Mesothelial cell of epicardium (in vitro differentiated cells): ENCODE measurements at places on chromosomes 2 and 18. TPM values are rescaled to one million over a fixed set of nuclear protein-coding genes. Genes with fewer than 3 reads are reported as not detected.

DNA sequence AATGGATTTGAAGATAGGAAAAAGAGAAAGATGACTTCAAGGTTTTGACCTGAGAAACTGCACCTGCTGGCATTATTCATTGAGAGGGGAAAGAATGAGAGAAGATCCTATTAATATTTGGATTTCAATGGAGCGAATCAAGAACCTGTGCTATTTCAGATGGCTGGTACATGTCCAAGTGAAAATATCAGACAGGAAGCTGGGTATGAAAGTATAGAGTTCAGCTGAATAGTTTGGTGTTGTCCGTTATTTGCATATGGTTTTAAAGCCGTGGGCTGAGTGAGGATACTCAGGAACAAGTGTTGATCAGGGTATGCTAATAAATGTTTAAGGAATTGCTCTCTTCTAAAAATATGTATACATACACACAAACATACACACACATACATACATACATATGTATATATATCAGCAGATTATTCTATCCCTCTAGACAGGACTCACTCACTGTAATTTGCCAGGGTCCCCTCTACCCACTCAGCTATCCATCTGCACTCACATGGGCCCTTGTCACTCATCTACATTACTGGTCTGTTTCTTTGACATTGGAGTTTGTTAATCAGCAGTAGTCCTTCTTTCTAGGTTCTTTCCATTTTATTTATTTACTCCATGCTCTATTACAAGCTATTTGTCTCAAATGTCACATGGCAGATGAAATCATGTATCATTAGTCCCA lies 33.9 kb upstream of the IKZF2 start:
- H3K4me3 ChIP-seq = no peak overlapping the region
- peaks cover 2% of the 10 kb centered on the region for H3K36me3 ChIP-seq
- H3K27ac ChIP-seq = no peak overlapping the region
- no peaks in the 10 kb centered on the region for H3K27me3 ChIP-seq
- peaks cover 34% of the 10 kb centered on the region for H3K4me1 ChIP-seq

DNA sequence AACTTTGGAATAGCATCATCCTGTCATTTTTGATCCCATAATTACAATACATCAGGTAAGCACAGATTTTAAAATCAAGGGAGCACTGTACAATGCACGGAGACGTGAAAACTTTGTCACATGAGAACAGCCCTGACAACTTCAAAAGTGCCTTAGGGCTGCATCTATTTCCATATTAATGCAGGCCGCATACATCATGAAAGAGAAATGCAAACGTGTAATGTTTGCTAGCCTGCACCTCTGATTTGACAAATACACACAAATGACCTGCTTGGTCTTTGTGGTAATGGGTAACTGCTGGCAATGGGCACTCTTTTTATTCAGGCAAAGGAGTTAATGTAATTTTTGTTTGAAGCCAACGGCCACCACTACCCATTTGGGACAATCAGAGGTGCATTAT lies 202.0 kb upstream of the EPHA4 start:
- no peak for DNase-seq
- no peaks in the 10 kb centered on the region for H3K27me3 ChIP-seq
- H3K4me1 ChIP-seq = peaks cover 21% of the 10 kb centered on the region
- H3K27ac ChIP-seq = no peak overlapping the region
- no peak overlapping the region for H3K4me3 ChIP-seq
- H3K36me3 ChIP-seq = no peaks in the 10 kb centered on the region

GRCh38 chr2:65345631-65346030 lies 86.8 kb downstream of the SPRED2 start:
- peaks cover 2% of the 10 kb centered on the region for H3K36me3 ChIP-seq
- peaks cover 19% of the 10 kb centered on the region for H3K4me1 ChIP-seq
- H3K27ac ChIP-seq = no peak overlapping the region

DNA sequence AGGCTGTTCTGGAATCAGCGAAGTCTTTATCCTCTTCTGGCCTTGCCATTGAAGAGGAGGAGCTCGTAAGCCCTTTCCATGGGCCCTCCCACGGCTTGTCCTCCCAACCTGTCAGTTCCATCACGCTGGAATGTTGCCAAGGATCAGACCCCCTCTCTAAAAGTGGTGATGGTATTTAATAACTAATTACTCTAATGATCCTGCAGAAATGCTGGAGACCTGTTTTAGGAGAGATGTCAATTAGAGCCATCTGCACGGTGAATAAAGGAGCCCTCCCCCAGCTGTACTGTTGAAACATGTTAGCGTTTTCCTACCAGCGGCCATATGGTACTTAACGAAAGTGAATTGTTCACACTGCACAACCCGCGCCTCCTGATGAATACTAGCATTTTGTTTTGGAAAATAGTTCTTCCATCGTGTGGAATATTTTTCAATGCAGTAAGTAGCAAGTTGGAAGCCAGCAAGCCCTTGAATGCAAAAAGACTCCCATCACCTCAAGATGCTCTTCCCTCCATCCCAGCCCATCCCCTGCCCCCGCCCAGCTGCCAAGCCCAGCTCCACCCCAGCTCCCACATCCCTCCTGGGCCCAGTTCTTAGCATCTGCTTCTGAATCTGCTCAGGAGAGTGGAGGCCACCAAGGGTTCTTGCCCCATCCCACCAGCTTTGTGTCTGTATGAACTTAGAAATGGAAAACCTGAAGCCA lies 145.4 kb downstream of the KLHL29 start:
- H3K27ac ChIP-seq = no peak overlapping the region
- no peaks in the 10 kb centered on the region for H3K27me3 ChIP-seq

DNA sequence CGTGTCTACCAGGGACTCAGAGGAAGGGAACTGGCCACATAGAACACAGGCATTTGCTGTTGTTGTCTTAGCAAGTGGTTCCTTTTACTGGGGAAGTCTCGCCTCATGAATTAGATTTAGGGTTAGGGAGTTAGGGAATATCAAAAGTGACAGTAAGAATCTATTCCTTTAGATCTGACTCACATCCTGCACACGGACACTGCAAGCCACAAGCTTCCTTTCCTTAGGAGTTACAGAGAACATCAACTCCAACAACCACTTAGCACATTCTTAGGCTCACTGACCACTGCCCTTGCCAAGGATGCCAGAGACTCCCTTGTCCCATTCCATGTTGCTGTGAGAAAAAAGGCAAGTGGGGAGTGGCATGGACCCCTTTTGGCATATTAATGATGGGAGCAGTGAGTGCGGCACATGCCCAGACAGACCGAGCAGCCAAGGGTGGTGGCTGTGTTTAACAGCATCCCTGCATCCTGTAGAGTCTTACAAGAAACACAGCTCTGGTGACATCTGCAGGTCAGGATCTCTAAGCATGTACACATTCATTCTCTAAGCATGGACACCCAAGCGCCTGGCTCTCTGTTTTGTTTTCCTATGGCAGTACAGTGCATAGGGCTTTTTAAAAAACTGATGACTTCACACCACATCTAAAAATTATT lies 745.6 kb upstream of the RAB6C start:
- no peak overlapping the region for H3K27ac ChIP-seq
- H3K36me3 ChIP-seq = no peaks in the 10 kb centered on the region
- DNase-seq = no peak
- H3K27me3 ChIP-seq = no peaks in the 10 kb centered on the region
- H3K4me3 ChIP-seq = no peak overlapping the region

SMAD2 gene
- 161 to 164 TPM (median 164 TPM) in 3 replicates for total RNA-seq

GRCh38 chr2:204824751-204825453 lies 279.6 kb downstream of the PARD3B start:
- H3K36me3 ChIP-seq = peaks cover 8% of the 10 kb centered on the region
- DNase-seq = no peak
- no peaks in the 10 kb centered on the region for H3K27me3 ChIP-seq
- H3K27ac ChIP-seq = no peak overlapping the region
- no peaks in the 10 kb centered on the region for H3K4me1 ChIP-seq

UGT1A6 gene
- not detected in 3 replicates for total RNA-seq

DNA sequence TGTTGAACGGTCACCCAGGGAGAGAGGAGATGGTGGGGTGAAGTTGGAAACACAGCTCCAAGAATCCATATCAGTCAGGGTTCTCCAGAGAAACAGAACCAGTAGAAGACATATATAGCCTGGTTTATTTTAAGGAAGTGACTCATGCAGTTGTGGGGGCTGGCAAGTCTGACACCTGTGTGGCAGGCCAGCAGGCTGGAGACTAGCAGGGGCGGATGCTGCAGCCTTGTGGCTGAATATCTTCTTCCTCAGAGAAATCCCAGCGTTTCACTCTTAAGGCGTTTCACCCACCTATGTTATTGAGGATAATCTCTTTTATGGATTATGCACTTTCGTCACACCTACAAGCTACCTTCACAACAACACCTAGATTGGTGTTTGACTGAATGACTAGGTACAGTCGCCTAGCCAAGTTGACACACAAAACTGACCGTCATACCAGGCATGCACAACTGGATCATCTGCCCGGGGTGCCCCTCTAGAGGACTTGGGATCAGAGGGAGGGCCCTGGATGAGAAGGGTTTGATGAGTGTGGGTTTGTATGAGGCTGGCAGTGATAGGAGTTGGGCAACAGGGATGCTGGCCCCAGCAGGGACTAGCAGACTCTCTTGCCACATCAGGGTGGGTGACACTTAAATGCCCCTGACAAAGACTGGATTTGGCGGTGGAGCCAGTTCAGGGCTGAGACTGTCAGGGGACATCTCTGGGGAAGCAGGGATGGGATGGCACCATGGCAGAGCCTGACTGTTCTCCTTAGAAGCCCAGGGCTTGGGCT lies 23.4 kb downstream of the MROH2A start:
- H3K27me3 ChIP-seq = peaks cover 33% of the 10 kb centered on the region
- H3K4me1 ChIP-seq = no peaks in the 10 kb centered on the region
- peak; percentile 6 for DNase-seq
- no peak overlapping the region for H3K27ac ChIP-seq
- H3K36me3 ChIP-seq = no peaks in the 10 kb centered on the region

DNA sequence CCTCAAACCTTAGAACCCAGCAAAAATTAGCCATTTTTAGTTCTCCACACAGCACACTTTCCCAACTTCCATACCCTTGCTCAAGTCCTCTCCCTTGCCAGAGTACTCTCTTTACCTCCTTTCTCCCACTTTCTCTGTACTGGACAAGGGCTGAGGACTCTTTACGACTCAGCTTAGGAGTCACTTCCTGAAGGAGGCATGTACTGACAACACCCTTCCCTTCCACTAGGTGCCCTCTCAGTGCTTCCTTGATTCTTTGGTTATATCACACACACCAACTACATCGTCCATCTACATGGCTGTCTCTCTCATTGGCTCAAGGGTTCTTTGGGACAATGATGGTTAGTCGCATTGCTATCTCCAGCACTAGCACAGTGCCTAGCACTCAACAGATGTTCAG lies 5.2 kb upstream of the C18orf63 start:
- DNase-seq = no peak
- H3K36me3 ChIP-seq = peaks cover 1% of the 10 kb centered on the region
- H3K27ac ChIP-seq = no peak overlapping the region
- H3K27me3 ChIP-seq = no peaks in the 10 kb centered on the region
- H3K4me1 ChIP-seq = peaks cover 13% of the 10 kb centered on the region

- H3K27me3 ChIP-seq = peaks cover 20% of the 10 kb centered on the region
- no peak for DNase-seq
- no peak overlapping the region for H3K4me3 ChIP-seq
- H3K36me3 ChIP-seq = no peaks in the 10 kb centered on the region
These were observed 62.6 kb downstream of the CERKL start for GRCh38 chr2:181594322-181594721.

ASPRV1 gene
- 2.6 to 3.6 TPM (median 3.5 TPM) in 3 replicates for total RNA-seq

- H3K4me1 ChIP-seq = peaks cover 12% of the 10 kb centered on the region
- DNase-seq = no peak
- H3K27ac ChIP-seq = no peak overlapping the region
- H3K36me3 ChIP-seq = peaks cover 19% of the 10 kb centered on the region
- no peak overlapping the region for H3K4me3 ChIP-seq
These were observed 31.2 kb downstream of the GLS start for GRCh38 chr2:190911813-190912212.

GRCh38 chr2:172953970-172954852 lies 121.4 kb upstream of the MAP3K20 start:
- peaks cover 36% of the 10 kb centered on the region for H3K4me1 ChIP-seq
- H3K4me3 ChIP-seq = no peak overlapping the region
- no peaks in the 10 kb centered on the region for H3K36me3 ChIP-seq
- no peak overlapping the region for H3K27ac ChIP-seq

DNA sequence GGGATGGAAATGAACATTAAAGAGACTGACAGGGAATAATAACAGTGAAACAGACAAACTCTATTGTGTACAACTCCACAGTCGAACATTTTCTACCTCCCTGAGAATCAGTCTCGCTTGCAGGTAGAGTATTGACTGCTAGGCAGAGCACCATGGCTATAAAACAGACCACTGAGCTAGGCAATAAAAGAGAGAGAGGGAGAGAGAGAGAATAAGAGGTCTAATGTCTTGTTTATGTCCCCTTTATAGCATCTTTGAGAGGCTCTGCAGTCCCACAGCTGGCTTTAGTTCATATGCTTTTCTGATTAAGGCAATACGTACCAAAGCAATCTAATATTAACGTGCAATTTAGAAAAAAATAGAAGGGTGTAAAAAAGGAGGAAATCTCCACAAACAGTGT lies 652.6 kb downstream of the NRXN1 start:
- H3K4me1 ChIP-seq = peaks cover 36% of the 10 kb centered on the region
- H3K4me3 ChIP-seq = no peak overlapping the region
- no peak overlapping the region for H3K27ac ChIP-seq
- H3K27me3 ChIP-seq = no peaks in the 10 kb centered on the region

DNA sequence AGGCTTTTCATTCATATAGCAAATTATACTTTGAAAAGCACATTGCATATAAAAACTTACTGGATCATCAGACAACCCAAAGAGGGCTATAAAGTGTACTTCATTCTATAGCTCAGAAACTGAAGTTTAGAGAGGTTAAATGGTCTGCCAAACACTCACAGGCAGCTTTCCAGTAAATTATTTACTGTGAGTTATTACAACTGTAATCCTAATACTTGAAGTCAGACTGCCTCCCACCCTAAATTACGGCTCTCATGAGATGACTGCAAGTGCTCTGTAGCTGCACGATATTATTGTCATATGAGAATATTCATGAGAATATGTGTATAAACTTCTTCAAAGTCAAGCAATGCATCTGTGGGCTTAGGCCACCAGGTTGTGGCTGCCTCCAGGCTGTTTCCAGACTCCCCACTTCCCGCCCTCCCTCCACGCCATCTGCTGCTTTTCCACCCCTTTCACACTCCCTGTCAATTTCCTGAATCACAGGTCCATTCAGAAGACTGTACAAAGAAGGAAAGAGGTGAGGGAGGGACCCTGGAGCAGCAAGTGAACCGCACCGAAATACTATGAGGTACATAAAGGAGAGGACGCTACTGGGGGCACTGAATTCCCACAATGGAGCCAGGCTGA lies 111.1 kb upstream of the SPOPL start:
- no peaks in the 10 kb centered on the region for H3K36me3 ChIP-seq
- DNase-seq = no peak
- H3K4me1 ChIP-seq = no peaks in the 10 kb centered on the region
- no peak overlapping the region for H3K27ac ChIP-seq
- H3K4me3 ChIP-seq = no peak overlapping the region
